ENCODE measurements at places on chromosomes 5 and 9.
A peak's percentile ranks its signal among the peaks of the same experiment; 100 is the strongest.

DNA sequence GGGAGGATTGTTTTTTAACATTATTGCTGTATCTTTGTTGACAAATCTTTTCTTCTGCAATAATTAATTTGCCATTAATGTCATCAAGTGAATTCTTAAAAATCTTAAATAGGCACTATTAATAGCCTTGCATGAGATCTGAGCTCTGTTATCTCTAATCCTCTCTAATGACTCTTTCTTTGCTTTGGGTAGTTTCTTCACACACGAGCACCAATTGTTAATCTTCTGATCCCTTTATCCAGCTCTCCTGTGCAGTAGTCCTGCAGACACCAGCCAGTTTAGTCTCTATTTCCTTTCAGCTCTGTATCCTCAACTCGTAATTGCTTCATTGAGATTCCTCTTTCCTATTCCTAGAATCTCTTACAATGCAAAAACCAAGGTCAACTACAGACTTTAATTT is 8.1 kb downstream of the SPINK14 start:
- no peak overlapping the region for H3K27ac ChIP-seq
- no peaks in the 10 kb centered on the region for H3K27me3 ChIP-seq
- DNase-seq: no peak

DNA sequence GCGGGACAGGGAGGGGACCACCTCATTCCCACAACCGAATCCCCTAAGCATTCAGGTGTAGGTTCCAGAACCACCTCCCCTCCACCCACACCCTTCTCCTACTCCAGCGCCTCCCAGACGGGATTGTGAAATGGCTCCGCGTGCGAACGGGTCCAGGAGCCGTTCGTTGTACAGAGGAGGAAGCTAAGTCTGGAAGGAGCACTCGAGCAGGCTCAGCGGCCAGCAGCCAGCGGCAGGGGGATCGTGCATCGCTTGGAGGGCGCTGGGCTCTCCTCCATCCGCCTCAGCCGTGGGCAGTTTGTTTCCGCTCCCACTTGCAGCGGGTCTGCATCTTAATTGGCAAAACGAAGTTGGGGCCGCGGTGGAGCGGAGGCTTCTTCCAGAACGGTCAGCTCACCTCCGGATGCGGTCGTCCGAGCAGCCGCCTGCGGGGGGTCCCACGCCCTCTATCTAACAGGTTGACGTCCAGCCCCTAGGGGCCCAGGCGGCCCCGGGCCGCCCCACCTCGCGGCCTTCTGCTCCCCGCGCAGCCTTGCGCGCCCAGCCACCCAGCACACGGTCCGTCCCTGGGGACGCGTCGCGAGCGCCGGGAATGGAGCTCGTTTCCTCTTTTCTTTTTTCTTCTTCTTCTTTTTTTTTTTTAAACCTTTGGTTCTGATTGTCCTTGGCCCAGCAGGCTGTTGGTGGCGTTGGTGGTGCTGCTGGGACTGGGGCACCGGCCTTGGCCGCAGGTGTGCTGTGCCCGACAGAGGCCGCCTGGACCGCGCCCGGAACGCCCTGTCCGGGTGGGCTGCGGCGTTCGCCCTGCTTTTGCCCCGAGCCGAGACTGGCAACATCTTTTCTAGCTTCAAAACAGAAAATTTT is 3.9 kb upstream of the BARX1 start:
- no peaks in the 10 kb centered on the region for H3K36me3 ChIP-seq
- no peak overlapping the region for H3K27ac ChIP-seq
- no peak overlapping the region for H3K4me3 ChIP-seq
- H3K4me1 ChIP-seq: peaks cover 3% of the 10 kb centered on the region
- peaks cover 3% of the 10 kb centered on the region for H3K27me3 ChIP-seq
- no peak for DNase-seq

- H3K36me3 ChIP-seq: no peaks in the 10 kb centered on the region
- no peaks in the 10 kb centered on the region for H3K27me3 ChIP-seq
- H3K4me1 ChIP-seq: no peaks in the 10 kb centered on the region
- H3K27ac ChIP-seq: no peak overlapping the region
- no peak for DNase-seq
Observed at GRCh38 chr5:136905571-136905970, 540.2 kb upstream of the TRPC7 start.

- H3K4me3 ChIP-seq: no peak overlapping the region
- H3K36me3 ChIP-seq: no peaks in the 10 kb centered on the region
- DNase-seq: peak; percentile 54
- H3K27ac ChIP-seq: no peak overlapping the region
Observed at GRCh38 chr9:70805949-70806348, 315.5 kb downstream of the TRPM3 start.

DNA sequence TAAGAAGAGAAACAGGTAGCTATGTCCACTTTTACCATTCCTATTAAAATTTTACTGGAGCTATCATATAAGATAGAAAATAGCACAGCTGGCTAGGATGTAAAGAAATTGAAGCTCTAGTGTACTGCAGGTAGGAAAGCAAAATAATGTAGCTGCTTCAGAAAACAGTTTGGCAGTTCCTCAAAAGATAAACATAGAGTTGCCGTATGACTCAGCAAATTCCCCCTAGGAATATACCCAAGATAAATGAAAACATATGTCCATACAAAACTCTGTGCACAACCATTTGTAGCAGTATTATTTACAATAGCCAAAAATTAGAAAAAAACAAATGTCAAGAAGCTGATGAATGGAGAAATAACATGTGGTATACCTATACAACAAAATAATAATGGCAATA is 64.6 kb upstream of the SHISAL2B start:
- no peaks in the 10 kb centered on the region for H3K4me1 ChIP-seq
- no peak overlapping the region for H3K4me3 ChIP-seq
- H3K27ac ChIP-seq: no peak overlapping the region
- H3K36me3 ChIP-seq: no peaks in the 10 kb centered on the region
- H3K27me3 ChIP-seq: no peaks in the 10 kb centered on the region
- no peak for DNase-seq

DNA sequence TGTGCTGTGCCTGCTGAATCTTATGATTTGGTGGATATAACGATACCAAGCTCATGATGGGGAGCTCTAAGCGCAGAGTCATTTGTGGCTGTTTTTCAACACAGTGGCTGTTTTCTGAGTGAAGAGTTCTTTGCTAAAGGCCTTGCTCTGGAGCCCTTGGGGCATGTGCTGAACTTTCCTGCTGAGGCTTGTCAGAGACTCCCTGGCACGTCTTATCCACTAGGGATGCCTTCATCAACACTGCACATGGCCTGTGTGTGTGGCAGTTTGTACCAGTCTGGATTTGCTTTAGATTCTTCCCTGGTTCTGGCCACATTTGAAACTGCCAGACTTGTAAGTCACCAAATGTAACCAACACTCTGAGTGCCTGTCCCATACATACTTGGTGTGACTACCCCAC is 188.2 kb downstream of the DMRT2 start:
- H3K36me3 ChIP-seq: no peaks in the 10 kb centered on the region
- no peaks in the 10 kb centered on the region for H3K27me3 ChIP-seq
- H3K4me1 ChIP-seq: no peaks in the 10 kb centered on the region
- H3K27ac ChIP-seq: no peak overlapping the region
- no peak for DNase-seq
- no peak overlapping the region for H3K4me3 ChIP-seq

GRCh38 chr9:117414906-117415331 is at the start of gene ASTN2:
TSS of gene ASTN2 (minus strand) at chr9:117415057. CDS start at chr9:117414938, 119 bp downstream.
- peak within 1 kb of the TSS; percentile 26 for H3K4me3 ChIP-seq
- H3K36me3 ChIP-seq: no peaks in the 10 kb centered on the region
- no peaks in the 10 kb centered on the region for H3K27me3 ChIP-seq
- no peak for DNase-seq

GRCh38 chr9:116394894-116395698 is 241.5 kb downstream of the PAPPA start:
- no peaks in the 10 kb centered on the region for H3K36me3 ChIP-seq
- H3K27me3 ChIP-seq: no peaks in the 10 kb centered on the region
- no peak for DNase-seq
- H3K27ac ChIP-seq: no peak overlapping the region
- no peaks in the 10 kb centered on the region for H3K4me1 ChIP-seq

Measured in ovary (tissue), 10 donors.